ENCODE measurements at places on chromosomes 2 and 18. TPM values are rescaled to one million over a fixed set of nuclear protein-coding genes. Genes with fewer than 3 reads are reported as not detected.

Gene NT5DC4
- not detected for total RNA-seq

Gene SERPINB2
- total RNA-seq, result 219 TPM

Gene FSIP2
- total RNA-seq, result 0.21 TPM

Gene IL1R2
- not detected for total RNA-seq

Gene ATL2
- total RNA-seq, result 197 TPM

Gene AFF3
- total RNA-seq, result not detected

Gene UNC80
- not detected for total RNA-seq

Gene CREB1
- 42.7 TPM for total RNA-seq

Gene SERPINB4
- 10.8 TPM for total RNA-seq
